AG04450 (cell line): ENCODE measurements at places on chromosomes 3 and 15.

GRCh38 chr15:39188930-39189329 lies 391.9 kb upstream of the THBS1 start:
- no peak for DNase-seq

- no peak for DNase-seq
Measured at GRCh38 chr3:77539677-77540076, 499.8 kb downstream of the ROBO2 start.

DNA sequence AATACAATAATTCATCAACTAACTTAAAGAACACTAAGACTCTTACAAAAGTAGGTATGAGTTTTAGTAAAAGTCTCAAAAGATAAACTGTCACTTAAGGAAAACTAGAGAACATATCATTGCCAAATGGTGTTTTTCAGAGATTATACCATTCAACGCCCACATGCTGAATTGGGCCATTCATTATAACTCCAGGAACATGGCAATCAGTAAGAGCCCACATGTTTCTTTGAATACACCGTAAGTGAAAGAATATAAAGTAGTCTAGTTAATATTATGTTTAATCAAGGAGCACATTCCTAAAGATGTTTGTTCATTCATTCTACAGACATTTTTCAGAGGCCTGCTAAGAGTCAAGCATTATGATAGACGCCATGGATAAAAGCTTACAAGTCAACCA lies 22.9 kb downstream of the B3GNT5 start:
- DNase-seq: no peak

GRCh38 chr15:74422652-74423430 lies 10.9 kb downstream of the SEMA7A start:
- no peak for DNase-seq

DNA sequence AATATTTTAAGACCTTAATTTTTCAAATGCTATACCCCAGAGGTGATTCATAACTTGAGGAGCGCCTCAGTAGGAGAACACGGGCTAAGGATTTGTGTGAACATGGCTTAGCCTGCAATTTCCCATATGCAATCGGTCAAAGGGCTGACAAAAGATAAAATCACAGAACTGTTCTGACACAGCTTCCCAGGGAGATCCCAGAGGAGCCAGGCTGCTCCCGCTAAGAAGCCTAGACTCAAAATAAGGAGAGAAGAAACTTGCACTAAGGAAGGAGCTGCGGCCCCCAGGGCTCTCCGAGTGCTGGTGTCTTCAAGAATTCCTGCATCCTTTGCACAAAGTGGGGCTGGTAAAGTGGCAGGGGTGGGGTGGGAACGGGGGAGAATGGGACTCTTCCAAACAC lies 106.3 kb upstream of the DLG1 start:
- DNase-seq: no peak

DNA sequence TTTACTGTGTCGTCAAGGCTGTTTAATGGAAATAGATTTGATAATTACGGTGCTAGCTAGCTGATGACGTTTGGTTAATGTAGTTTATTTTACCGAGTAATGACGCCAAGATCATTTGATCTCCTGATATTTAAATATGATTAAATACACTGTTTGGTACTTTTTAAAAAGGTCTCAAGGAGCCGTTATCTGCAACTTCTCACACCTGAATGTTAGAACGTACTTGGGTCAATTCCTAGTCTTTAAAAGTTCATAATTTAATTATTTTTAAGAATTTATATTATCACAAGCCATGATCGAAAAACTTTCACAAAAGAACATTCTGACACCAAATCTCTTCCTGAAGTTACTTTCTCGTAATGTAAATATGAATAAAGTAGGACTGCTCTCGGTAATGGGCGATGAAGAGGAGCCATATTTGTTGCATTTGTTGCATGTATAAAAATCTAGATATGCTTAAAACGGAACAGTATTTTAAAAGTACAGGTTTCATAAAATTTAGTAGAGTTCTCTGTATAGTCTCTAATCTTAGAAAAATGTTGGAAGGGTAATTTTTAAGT lies 16.2 kb upstream of the CHD2 start:
- no peak for DNase-seq

DNA sequence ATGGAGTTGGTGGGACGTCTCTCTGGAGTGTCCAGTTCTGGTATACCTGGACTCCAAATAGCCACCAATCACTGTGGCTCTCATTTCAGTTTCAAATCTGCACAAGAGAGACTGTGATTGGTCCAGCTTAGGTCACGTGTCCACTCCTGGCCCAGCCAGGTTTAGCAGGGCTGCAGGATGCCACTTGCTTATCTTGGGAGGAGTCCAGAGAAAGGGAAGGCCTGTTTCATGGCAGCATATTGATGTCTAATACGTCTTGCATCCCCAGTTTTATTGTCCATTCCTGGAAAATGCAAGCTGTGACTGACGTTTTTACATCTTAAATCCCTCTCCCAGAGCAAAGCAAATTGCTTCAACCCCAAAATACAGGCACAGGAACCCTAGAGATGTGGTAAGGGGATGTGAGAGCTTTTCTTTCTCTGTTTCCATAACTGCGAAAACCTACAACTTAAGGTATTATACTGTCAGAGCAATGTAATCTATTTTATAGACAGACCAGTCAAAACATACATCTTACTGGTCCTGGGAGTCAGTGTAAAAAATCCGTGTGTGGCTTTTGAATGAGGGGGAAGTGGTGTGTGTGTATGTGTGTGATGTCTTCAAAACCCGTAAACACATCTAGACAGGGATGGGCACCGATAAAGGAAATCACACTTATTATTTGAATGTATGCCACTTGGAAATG lies 274.4 kb downstream of the TLE3 start:
- DNase-seq: no peak

DNA sequence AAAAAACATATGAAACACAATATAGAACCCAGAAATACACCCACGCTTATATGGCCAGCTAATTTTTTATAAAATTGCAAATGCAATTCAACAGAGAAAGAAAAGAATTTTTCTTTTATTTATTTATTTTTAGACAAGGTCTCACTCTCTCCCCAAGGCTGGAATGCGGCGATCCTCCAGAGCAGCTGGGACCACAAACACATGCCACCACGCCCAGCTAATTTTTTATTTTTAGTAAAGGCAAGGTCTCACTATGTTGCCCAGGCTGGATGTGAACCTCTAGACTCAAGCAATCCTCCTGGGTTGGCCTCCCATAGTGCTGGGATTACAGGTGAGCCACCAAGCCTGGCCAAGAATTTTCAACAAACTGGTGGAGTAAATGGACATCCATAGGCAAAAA lies 117.9 kb downstream of the SCAPER start:
- DNase-seq: no peak
